Esophagus squamous epithelium (tissue), 5 donors: ENCODE measurements at places on chromosomes 5 and 9.

DNA sequence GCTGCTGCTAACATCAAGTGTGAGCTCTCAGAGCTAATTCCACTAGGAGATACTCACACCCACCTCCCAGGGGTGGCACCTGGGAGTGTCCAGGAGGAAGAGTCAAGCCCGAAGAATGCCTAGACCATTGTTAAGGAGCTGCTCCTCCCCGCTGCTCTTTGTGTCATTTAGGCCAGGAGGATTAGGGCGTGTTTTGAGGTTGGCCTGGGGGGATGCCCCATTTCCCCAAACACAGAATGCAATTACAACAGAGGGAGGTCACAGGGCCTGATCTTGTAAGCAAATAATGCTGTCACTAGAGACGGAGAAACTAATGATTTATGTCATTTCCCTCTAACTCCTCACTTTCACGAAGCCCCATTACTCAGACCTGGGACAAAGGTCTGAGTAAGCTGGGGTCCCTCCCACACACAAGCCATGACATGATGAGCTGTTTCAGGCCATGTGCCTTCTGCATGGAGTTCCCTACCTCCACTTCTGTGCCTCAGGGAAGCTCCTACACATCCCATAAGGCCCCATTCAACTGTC is 312.5 kb downstream of the ACTL7B start:
- no peak for DNase-seq

GRCh38 chr9:130368631-130369103 is 76.1 kb upstream of the ASS1 start:
- DNase-seq: no peak

- no peak for DNase-seq
Observed at GRCh38 chr5:31581498-31582099, 49.5 kb downstream of the C5orf22 start.

DNA sequence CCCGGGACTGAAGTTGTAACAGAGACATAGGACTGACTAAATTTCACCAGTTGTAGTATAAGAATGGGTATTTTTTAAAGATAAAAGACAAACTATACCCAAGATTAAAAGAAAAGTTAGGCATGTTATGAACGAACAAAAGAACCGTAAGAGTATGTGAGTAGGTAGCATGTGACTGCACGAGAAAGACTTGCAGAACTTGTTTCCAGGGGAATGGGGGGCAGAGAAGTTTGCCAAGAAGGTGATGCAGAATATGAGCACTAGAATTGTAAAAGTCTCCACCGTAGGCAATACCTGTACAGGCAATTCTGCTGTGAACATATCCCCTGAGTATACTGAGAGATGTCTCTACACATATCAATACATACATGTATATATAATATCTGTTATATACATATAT is 614.7 kb downstream of the PRELID2 start:
- no peak for DNase-seq

GRCh38 chr5:93583439-93583767 is 381 bp downstream of the NR2F1 start:
- no peak for DNase-seq
